ENCODE measurements at places on chromosomes 7 and 10. TPM values are rescaled to one million over a fixed set of nuclear protein-coding genes. Genes with fewer than 3 reads are reported as not detected.

DNA sequence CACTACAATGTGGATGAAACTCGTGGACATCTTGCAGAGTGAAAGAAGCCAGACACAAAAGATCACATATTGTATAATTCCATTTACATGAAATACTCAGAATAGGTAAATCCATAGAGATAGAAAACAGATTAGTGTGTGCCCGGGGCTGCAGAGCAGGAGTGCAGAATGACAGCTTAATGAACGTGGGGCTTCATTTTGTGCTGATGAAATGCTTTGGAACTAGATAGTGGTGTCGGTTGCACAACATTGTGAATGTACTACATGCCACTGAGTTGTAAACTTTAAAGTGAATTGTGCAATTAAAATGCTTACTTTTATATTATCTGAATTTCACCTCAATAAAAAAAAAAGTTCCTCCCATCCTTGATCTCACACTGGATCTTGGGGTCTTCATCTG lies 31.8 kb upstream of the CARD11 start:
- no peak overlapping the region for H3K4me3 ChIP-seq
- H3K4me1 ChIP-seq, result no peaks in the 10 kb centered on the region
- H3K27me3 ChIP-seq, result no peaks in the 10 kb centered on the region

- no peak overlapping the region for H3K27ac ChIP-seq
- H3K4me1 ChIP-seq, result peaks cover 12% of the 10 kb centered on the region
- DNase-seq, result no peak
- no peaks in the 10 kb centered on the region for H3K27me3 ChIP-seq
Measured at GRCh38 chr10:122343936-122344335, 30.6 kb upstream of the PLEKHA1 start.

The CRHR2 gene
- 4.7 TPM for total RNA-seq

The SLF2 gene
- total RNA-seq, result 16.2 TPM

DNA sequence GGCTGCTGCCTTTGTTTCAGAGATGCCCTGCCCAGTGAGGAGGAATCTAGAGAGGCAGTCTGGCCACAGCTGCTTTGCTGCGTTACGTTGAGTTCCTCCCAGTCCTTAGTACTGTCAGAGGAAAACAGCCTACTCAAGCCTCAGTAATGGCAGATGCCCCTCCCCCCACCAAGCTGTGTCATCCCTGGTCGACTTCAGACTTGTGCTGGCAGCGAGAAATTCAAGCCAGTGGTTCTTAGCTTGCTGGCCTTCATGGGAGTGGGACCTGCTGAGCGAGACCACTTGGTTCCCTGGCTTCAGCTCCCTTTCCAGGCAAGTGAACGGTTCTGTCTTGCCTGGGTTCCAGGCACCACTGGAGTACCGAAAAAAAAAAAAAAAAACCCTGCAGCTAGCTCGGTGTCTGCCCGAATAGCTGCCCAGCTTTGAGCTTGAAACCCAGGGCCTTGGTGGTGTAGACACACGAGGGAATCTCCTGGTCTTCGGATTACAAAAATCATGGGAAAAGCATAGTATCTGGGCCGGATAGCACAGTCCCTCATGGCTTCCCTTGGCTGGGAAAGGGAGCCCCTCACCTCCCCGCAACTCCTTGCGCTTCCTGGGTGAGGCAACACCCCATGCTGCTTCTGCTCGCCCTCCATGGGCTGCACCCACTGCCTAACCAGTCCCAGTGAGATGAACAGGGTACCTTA lies 9.1 kb downstream of the SDHAF3 start:
- no peaks in the 10 kb centered on the region for H3K36me3 ChIP-seq
- no peaks in the 10 kb centered on the region for H3K27me3 ChIP-seq
- H3K4me1 ChIP-seq, result no peaks in the 10 kb centered on the region
- no peak overlapping the region for H3K27ac ChIP-seq
- no peak overlapping the region for H3K4me3 ChIP-seq

The LRRC4 gene
- total RNA-seq, result 0.33 TPM

DNA sequence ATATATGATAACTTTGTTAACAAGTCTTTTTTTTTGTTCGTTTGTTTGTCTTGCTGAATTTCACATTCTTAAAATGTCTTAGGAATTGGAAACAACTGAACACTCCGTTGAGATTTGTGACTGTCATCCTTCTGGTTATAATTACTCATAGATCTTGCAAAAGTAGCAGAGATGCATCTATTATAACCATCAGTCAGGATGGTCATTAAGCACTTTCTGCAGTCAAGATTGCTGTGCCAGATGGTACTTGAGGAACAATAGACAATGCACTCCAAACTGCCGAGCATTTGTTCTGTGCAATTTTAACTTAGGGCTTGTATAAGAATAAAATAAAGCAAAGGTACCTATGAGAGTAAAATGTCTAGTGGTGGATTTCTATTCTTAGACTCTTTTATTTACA lies 710.1 kb upstream of the KCND2 start:
- no peak for DNase-seq
- no peak overlapping the region for H3K4me3 ChIP-seq
- H3K27me3 ChIP-seq, result no peaks in the 10 kb centered on the region
- no peaks in the 10 kb centered on the region for H3K4me1 ChIP-seq
- no peaks in the 10 kb centered on the region for H3K36me3 ChIP-seq

DNA sequence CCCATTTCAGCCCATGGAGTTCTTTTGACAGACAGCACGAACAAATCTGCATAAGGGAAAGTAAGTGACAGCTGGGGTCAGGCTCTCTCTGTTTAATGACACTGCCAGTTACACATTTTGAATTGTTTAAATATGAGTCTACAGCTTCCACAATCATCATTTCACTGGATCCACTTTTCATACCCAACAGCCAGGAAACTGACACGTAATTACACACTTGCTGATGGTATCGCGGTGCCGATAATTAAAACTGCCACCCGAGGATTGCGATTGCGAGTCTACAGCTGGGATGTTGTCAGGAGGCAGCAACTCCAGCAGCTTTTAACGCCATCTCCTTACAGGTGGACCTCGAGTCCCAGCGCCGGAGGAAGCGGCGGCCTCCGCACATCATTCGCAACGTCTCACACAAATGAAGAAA lies 230.8 kb upstream of the MGMT start:
- no peaks in the 10 kb centered on the region for H3K27me3 ChIP-seq
- no peaks in the 10 kb centered on the region for H3K36me3 ChIP-seq
- no peak overlapping the region for H3K27ac ChIP-seq
- no peak overlapping the region for H3K4me3 ChIP-seq
- DNase-seq, result no peak
- H3K4me1 ChIP-seq, result no peaks in the 10 kb centered on the region

DNA sequence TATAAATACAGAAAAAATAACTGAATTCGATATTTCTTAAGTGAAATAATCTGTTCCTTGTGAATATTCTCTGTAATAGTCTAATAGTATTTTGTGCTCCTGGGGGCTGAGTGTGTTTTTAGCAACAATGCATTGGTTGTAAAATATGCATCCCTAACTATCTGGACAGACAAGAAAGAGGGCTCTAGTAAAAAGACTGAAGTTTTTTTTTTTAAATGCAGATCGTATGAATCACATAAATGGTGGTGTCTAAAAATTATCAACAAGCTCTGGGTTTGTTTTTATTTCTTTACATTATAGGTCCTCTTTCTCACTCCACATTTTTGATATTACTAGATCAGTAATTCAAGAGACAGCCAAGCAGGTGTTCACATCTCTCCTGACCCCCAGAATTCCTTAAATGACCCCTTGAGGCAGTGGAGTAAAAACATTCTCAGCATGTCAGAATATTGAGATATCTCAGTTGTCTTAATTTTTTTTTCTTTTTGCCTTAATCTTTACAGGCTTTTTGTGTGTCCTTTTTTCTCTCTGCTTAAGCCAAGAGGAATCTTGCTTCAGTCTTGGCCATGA lies 18.2 kb downstream of the ARID5B start:
- H3K4me3 ChIP-seq, result no peak overlapping the region
- no peaks in the 10 kb centered on the region for H3K27me3 ChIP-seq
- no peaks in the 10 kb centered on the region for H3K36me3 ChIP-seq
- peaks cover 16% of the 10 kb centered on the region for H3K4me1 ChIP-seq
- DNase-seq, result no peak

GRCh38 chr7:41224063-41224763 lies 478.7 kb downstream of the INHBA start:
- no peaks in the 10 kb centered on the region for H3K27me3 ChIP-seq
- H3K36me3 ChIP-seq, result no peaks in the 10 kb centered on the region

- no peak overlapping the region for H3K27ac ChIP-seq
- no peaks in the 10 kb centered on the region for H3K36me3 ChIP-seq
- H3K4me3 ChIP-seq, result no peak overlapping the region
Measured at GRCh38 chr10:43958964-43959363, 310.3 kb upstream of the ZNF32 start.

The ITGA8 gene
- 0.66 TPM for total RNA-seq

DNA sequence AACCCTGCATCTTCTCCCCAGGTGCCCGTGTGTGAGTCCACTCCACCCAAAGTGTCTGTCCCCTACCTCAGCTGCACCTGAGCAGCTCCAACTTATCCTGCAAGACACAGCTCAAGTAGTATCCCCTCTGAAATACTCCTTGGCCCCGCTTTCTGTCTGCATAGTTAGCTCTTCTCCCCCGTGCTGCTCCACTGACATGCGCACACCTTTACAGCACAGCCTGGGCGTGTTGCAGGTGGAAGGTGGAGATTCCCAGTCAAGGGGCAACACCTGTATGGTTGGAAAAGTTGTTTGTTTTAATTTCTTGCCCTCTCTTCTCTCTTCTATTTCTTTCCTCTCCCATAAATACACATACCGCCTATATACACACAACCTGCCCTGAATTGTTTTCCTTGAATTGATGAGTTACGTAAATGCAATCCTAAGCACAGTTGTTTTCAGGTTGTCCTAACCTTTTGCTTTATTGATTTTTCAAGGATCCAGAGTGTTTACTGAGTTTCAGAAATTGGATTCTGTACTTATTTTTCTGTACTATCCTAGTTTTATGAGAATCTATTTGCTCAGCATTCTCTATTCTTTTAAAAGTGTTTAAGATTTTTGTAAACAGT lies 14.9 kb downstream of the MET start:
- H3K36me3 ChIP-seq, result no peaks in the 10 kb centered on the region
- H3K27ac ChIP-seq, result no peak overlapping the region
- H3K4me1 ChIP-seq, result peaks cover 17% of the 10 kb centered on the region
- H3K27me3 ChIP-seq, result no peaks in the 10 kb centered on the region
